WTC11 (cell line): ENCODE measurements at places on chromosomes 12 and 14. TPM values are rescaled to one million over a fixed set of nuclear protein-coding genes. Genes with fewer than 3 reads are reported as not detected.
A peak's percentile ranks its signal among the peaks of the same experiment; 100 is the strongest.

DNA sequence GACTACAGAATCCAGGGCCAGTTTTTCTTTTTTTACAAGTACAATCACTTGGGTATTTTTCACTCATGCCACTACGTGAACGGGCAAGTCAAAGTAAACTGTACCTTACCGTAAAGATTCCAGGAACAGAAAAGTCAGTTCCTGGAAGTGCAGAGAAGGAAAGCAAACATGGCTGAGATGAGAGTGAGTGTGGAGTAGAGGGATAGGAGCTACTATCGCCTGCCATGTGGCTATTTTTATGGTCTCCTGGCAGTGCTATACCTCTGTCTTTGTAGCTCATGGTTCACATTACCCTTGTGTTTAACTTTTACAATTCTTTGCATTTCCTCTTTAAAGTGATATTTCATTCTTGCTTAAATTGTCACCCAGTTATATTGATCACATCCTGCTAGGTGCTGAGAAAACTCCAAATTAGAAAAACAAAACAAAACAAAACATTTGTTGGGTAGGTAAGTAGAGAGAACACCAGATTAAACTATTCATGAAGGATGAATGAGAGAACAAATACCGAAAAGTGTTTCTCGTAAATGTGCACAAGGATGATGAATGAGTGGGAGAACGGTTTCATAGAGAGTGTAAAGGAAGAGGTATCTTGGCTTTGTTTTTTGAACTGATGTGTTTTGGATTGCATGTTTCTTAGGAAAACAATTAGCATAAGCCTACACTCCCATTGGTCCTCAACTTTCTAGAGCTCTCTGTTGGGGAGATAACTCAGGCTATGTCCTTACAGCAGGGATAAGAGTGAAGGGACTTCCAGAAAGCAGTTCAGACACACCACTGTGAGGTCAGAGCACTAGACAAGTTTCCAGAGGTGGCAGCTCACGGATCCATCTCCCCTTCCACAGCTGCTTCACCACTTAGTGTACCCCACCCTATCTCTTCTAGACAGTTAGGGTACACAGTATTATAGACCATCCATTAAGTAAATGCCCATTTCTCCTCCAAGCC is 163.7 kb downstream of the IPO8 start:
- no peak for DNase-seq
- no peaks in the 10 kb centered on the region for H3K36me3 ChIP-seq
- H3K4me3 ChIP-seq, result no peak overlapping the region
- H3K4me1 ChIP-seq, result peaks cover 16% of the 10 kb centered on the region
- no peak overlapping the region for H3K27ac ChIP-seq

LRFN5 gene
- 4.7 to 15.8 TPM (median 5.3 TPM) in 3 replicates for total RNA-seq

SYNE3 gene
- total RNA-seq, result 0.21 to 0.34 TPM (median 0.24 TPM) in 3 replicates

GRCh38 chr12:87413784-87414183 is 615.4 kb downstream of the C12orf50 start:
- peaks cover 10% of the 10 kb centered on the region; the same call in 1 of the 2 replicates for H3K36me3 ChIP-seq
- H3K4me3 ChIP-seq, result no peak overlapping the region
- DNase-seq, result no peak
- H3K4me1 ChIP-seq, result peaks cover 6% of the 10 kb centered on the region; the same call in 1 of the 2 replicates
- no peak overlapping the region for H3K27ac ChIP-seq

GRCh38 chr12:19065871-19066270 is 63.7 kb upstream of the PLEKHA5 start:
- no peak overlapping the region for H3K4me3 ChIP-seq
- no peaks in the 10 kb centered on the region for H3K27me3 ChIP-seq
- H3K27ac ChIP-seq, result no peak overlapping the region
- H3K36me3 ChIP-seq, result no peaks in the 10 kb centered on the region
- no peak for DNase-seq

STYX gene
- 21.1 to 22.8 TPM (median 21.4 TPM) in 3 replicates for total RNA-seq

DNA sequence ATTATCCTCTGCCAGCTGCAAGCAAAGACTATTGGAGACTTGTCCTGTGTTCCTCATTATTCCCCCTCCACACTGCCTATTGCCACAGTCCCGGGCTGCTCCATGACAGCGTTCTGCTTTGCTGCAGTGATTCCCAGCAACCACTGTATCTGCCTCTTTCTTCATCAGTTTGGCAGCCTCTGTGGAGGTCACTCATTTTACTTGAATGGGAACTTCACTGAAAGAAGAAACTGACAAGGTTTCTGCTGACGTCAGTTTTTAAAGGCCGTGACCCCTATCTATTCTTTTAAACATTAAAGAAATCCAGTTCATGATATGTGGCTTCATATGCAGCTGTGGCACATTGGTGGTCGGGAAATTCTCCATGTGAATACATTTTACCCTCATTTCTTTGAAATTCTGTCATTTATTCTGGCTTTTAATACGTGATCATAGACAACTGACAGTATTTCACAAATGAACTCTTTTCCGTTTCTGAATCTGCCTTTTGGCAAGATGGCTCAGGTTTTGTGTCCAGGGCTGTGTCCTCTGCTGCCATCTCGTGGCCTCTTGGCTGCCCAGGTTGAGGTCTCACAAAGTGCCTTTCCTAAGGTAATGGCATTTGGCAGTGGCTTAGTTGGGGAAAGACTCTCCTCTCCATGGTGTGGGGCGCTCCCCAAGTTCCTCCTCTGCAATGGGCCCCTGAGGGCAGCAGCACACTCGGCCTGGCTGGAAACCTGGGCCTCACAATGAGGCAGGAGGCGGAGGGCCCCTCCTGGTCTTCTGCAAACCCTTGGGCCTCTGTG is 5.8 kb downstream of the TMEM253 start:
- no peaks in the 10 kb centered on the region for H3K36me3 ChIP-seq
- H3K27ac ChIP-seq, result peak overlapping the region; percentile 47; the same call in 1 of the 2 replicates
- peak overlapping the region; percentile 45 for H3K4me3 ChIP-seq

DNA sequence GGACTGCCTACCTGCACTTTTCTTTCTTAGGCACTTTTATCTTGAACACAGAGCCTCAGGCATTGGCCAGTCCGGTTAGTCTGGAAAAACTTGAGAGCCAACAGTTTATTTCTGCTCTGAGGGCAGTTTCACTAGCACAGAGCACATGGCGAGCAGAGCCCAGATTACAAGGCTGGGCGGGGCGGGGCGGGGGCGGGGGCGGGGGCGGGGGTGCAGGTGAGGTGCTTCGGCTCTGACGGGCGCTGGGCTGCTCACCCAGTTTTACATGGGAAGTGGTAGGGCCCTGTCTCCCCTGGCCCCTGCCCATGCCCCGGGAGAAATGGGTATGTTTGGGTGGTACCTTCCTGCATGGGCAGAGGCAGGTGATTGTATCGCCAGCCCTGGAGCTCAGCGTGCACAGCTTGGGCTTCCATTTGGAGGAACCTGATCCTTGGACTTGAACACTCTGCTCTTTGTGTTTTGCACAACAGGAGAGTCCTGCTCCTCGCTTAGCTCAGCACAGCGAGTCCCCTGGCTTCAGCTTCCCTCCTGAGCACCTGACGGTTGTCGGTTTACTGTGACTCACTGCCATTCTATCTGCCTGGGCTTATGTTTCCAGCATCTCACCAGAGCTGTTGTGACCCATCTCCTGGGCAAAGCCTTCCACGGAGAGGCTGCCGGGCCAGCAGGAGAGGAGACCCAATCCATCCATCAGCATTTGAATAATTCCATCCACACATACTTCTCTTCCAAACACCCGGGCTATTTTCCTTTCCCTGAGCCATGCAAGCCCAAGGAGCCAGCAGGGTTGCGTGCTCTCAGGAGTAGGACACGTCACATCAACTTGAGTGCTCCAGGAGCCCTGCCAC is 108.5 kb downstream of the ARF6 start:
- peaks cover 46% of the 10 kb centered on the region for H3K4me1 ChIP-seq
- no peak overlapping the region; the same call in 1 of the 2 replicates for H3K4me3 ChIP-seq
- H3K27ac ChIP-seq, result no peak overlapping the region; the same call in 1 of the 2 replicates
- peak; percentile 20 for DNase-seq
